ENCODE measurements at places on chromosomes 5 and 9. TPM values are rescaled to one million over a fixed set of nuclear protein-coding genes. Genes with fewer than 3 reads are reported as not detected.

- DNase-seq: no peak
These were observed 49.4 kb downstream of the SLIT3 start for GRCh38 chr5:169251333-169252084.

DNA sequence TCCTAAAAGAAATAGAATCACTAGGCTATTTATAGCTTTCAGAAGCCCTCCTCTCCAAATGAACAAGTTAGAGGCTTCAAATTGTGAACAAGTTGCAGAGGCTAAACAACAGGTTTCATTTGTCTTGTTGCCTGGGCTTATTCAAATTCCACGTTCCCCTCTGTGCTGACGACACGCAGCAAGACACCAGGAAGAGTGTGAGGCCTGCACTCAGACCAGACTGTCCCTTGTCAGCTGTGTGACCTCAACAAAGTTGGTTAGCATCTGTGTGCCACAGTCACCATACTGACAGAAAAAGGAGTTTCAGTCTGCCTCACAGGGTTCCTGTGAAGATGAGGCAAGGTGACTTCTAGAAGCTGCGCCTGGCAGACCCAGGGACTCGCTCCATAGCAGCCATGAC, 22.1 kb upstream of the GABBR2 start:
- DNase-seq: no peak

- DNase-seq: no peak
These were observed 80.9 kb upstream of the ALDH1B1 start for GRCh38 chr9:38311382-38312270.

GRCh38 chr9:127185931-127186781, 63.7 kb upstream of the ANGPTL2 start:
- no peak for DNase-seq

DNA sequence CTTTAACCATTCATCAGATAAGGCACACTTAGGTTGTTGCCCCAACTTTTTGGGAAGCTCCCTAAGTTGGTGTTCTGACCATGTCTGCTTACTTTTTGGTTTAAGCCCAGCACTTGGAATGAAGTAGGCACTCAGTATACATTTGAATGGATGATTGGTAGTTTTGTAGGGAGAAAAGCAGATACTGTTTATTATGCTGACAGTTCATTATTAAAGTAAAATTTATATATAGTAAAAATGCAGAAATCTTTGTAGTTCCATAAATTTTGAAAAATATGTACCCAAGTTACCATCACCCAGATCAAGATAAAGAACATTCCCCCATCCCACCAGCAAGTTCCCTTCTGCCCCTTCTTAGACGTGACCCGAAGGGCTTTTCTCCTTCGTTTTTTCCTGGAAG, 35.4 kb downstream of the PRKACG start:
- DNase-seq: no peak

- DNase-seq: no peak
These were observed 9.6 kb downstream of the SEC61B start for GRCh38 chr9:99231711-99232110.

GRCh38 chr9:5842929-5843793, 10.2 kb upstream of the ERMP1 start:
- no peak for DNase-seq

DNA sequence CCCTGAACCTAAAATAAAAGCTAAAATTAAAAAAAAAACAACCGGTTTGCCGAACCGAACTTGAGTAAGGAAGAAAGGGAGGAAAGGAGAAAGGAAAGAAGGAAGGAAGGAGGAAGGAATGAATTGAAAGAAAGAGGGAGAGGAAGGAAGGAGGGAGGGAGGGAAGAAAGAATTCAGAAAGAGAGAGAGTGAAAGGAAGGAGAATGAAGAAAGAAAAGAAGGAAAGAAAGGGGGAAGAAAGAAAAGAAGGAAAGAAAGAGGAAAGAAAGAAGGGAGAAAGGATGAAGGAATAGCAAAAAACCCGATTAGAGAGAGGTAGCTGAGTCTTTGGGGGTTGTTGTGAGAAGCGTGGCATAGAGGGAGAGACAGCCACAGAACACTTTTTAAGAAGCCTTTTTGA, 121.4 kb downstream of the FGF18 start:
- no peak for DNase-seq

- DNase-seq: no peak
These were observed 245.8 kb upstream of the MAP3K1 start for GRCh38 chr5:56569566-56569965.

CTXN3 gene
- not detected for total RNA-seq

Measured in type B pancreatic cell (in vitro differentiated cells).